Brain (organoid and tissue), 16 donors: ENCODE measurements at places on chromosomes 7 and 10.

DNA sequence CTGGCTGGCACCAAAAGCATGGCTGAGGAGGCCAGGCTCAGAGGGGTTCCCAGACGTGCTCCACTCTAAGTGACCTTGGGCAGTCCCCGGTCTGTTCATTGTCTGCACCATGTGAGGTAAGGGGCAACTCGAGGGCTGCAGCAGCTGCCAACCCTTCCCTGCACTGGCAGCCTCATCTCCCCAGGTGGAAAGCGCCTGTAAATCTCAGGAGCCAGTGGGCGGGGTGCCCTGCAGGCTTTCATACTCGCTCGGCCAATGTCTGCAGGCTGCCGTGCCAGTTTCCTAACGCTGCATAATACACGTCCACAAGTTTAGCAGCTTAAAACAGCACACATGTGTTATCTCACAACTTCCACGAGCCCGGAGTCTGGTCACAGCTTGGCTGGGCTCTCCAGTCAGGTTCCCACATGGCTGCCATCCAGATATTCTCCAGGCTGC, 12.6 kb upstream of the GDF10 start:
- DNase-seq = no peak

DNA sequence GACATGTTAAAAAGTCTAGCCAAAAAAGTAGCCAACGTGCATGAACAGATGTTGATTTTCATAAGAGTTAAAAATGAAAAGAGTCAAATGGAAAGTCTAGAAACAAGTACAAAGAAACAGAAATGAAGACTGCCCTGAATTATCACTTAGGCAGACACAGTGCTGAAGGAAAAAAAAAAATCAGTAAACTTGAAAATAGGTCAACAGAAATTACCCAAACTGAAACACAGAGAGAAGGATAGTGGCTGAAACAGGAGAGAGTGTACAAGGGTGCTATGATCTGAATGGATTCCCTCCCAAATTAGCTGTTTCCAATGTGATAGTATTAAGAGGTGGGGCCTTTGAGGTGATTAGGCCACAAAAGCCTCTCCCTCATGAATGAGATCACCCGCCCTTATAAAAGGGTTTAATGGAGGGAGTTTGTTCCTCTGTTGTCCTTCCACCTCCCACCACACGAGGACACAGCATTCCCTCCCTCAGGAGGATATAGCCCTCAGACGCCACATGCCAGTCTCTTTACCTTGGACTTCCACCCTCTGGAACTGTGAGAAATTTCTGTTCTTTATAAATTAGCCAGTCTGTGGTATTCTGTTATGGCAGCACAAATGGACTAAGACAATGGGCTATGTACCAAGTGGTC, 249.7 kb downstream of the AHR start:
- DNase-seq = no peak

DNA sequence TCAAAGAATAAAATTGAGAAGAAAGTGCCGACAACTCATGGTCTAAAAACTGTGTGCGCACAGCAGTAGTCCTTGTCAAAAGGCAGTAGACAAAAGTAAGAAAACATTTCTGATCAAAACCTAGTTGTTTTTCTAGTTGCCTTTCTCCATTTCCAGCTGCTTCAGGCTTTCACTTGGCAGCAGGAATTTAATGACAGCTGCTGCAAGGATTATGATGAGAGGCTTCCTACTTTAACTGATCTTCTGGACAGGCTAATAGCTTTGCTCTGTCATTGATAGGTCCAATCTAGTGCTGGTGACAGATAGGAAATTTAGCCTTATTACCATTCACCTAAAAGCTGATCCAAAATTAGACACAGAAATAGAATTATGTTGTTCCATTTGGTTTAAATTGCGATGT, 110.7 kb upstream of the SEMA3C start:
- DNase-seq = peak; percentile 27

DNA sequence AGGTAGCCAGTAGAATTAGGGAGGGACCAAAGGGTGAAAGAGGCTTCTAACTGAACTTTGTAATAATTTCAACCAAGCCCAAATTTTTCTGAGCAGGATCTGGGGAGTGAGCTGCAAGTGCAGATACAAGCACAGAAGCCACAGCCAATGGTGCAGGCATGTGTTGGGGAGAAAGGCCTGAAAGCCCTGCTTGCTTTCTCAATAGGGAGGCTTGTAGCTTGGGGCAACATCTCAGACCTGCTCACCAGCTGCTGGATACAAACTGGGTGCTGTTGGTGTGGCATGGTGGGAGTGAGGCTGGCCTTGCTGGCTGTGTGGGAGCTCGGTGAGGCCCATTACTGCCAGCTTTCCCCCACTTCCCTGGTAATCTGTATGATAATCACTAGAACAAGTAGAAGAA, 688.5 kb upstream of the SEMA3D start:
- DNase-seq = no peak

DNA sequence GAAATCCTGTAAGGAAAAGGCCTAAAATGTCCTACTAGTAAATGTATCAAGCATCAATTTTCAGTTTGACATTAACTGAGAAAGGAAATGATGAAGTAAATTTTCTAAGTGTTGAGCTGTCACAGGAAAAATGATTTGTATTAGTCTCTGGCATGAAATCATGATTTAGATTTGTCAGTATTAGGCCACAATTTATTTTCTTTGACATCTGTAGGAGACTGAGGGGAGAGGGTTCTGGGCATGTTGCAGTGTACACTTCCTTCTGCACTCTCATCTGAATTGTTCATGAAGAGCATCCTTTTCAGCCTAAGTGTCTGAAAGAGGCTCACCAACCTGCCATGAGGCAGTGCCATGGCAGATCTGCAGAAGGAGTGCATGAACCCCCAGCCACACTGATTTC, 15.9 kb downstream of the ADRB1 start:
- no peak for DNase-seq

DNA sequence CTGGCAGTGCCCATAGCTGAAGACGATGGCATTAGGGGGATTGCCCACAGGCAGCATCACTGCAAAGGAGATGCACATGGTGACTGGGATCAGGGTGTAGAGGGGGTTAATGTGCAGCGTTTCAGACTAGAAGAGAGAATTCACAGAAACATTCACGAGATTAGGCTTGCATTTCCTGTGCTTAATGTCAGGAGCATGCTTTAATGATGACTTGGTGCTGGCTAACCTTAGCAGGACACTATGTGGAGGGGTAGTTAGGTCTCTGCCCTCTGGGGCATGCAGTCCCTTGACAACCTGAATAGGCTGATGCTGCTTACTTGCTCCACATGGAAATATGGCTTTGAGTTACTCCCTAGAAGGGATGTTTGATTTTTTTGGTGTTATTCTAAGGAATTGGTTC, 21.8 kb downstream of the STMP1 start:
- DNase-seq = no peak

DNA sequence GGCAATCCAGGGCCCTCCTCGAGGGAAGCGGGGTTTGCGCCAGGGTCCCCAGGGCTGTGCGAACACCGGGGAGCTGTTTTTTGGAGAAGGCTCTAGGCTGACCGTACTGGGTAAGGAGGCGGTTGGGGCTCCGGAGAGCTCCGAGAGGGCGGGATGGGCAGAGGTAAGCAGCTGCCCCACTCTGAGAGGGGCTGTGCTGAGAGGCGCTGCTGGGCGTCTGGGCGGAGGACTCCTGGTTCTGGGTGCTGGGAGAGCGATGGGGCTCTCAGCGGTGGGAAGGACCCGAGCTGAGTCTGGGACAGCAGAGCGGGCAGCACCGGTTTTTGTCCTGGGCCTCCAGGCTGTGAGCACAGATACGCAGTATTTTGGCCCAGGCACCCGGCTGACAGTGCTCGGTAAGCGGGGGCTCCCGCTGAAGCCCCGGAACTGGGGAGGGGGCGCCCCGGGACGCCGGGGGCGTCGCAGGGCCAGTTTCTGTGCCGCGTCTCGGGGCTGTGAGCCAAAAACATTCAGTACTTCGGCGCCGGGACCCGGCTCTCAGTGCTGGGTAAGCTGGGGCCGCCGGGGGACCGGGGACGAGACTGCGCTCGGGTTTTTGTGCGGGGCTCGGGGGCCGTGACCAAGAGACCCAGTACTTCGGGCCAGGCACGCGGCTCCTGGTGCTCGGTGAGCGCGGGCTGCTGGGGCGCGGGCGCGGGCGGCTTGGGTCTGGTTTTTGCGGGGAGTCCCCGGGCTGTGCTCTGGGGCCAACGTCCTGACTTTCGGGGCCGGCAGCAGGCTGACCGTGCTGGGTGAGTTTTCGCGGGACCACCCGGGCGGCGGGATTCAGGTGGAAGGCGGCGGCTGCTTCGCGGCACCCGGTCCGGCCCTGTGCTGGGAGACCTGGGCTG, 26.0 kb downstream of the PRSS2 start:
- DNase-seq = no peak

- DNase-seq = no peak
Measured at GRCh38 chr10:22999942-23000341, 72.1 kb downstream of the ARMC3 start.

GRCh38 chr10:78960316-78960800, 108.4 kb upstream of the ZMIZ1 start:
- DNase-seq = peak; percentile 70

DNA sequence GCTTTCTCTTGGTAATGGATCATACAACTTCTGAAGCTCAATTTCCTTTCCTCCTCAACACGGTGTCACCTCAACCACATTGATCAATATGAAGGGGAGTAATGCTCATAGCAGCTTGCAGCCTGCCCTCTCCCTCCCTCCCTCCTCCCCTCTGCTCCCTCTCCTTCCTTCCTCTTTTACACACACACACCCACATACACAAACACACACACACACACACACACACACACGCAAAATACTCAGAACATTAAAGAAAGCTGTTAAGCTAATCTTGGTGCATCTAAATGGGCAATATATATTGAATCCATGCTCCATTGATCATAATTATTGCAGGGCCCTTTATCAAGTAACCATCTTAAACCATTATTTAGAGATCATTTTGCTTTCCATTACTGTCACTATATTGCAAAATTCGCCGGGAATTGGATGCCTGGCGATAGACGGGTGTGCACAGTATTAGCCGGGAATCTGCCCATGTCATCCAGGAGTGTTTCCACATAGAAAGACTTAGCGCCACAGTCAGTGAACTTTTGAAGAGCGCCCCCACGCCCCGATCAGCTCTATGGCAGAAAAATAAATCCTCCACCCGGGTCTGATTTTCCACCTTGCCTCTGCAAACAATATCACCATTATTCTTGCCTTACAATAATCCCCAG, 122.0 kb downstream of the PRLHR start:
- no peak for DNase-seq

DNA sequence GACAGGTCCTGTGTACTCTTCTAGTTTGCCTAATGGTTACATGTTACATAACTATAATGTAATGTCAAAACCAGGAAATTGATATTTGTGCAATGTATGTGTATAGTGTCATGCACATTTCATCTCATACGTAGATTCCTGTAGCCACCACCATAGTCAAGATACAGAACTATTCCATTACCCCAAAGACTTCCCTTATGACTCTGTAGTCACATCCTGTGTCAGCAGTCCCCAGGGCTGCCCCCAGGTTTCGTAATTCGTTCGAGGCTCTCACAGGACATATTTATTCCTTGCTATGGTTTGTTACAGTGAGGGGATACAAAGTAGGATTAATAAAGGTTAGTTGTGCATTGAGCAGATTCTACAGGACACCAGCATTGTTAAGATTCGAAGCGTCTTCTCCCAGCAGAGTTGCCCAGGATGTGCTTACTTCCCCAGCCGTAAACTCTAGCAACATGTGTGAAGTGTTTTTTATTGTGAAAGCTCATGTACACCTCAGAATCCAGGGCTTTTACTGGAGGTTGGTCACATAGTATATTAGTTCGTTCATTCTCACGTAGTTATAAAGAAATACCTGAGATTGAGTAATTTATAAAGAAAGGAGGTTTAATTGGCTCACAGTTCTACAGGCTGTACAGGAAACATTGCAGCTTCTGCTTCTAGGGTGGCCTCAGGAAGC, 18.6 kb downstream of the RABGEF1 start:
- DNase-seq = no peak

GRCh38 chr7:94067506-94067905, 63.4 kb upstream of the BET1 start:
- DNase-seq = no peak

GRCh38 chr10:26311383-26311940, 94.9 kb downstream of the GAD2 start:
- no peak for DNase-seq

DNA sequence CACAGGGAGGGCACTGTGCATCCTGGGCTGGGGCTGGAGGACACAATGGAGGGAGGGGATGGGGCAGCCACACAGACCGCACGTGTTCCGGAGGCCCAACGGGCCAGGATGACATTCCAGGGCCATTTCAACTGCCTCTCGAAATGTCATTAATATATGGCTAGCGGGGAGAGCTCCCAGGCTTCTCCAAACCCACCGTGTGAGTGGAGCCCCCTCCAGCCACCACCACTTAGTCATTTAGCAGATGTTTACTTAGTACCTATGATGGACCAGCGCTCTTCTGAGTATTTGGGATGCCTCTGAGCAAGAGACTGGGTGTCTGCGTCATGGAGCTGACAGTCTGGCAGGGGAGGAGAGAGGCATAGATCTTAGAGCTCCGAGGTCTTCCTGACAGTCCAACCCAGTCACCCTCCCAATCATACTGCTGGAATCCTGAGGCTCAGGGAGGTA, 107.3 kb downstream of the ZMIZ1 start:
- no peak for DNase-seq

DNA sequence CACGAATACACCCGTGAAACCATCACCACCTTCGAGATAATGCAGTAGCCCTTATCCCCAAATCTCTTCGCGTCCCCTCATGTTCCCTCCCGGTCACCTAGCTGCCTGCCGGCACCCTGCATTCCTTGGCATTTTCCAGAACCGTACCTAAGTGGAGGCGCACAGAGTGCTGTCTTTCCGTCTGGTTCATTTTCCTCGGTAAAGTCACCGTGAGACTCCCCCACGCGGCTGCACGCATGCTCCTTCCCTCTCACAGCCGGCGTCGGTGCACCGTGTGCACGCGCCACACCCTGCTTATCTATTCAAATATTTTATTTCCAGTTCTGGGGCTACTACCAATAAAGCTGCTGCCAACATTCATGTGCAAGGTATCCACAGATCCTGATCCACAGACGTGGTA, 65.5 kb upstream of the NKX6-2 start:
- DNase-seq = no peak

DNA sequence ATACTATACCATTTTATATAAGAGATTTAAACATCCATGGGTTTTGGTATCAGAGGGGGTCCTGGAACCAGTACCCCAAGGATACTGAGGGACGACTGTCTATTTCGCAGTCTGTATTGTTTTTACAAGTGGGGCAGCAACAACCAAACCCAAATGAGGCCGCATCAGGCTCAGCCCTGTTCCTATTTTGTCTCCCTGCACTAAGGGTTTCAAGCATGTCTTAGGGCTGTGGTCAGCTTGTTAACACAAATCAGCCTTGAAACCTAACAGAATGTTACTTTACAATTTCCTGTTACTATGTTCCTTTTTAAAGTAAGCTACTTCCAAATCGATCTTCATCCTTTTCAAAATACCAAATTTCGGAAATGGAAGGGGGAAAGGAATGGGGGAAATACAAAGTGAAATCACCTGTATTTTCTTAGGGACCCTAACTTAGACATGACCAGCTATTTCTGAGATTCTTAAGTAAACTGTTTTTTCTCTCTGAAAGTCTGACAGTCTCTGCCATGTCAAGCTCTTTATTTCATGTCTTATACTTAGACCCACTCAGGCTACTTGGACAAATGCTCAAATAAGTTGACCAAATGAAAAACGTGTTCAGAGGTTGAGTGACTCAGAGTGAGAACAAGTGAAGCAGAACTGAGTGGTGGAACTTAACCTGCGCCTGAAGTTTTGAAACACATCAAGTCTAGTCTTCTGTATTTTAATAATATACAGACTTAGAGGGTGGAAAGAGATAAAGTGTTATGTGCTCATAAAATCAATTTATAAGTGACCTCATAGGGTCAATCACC, 75.8 kb downstream of the C1GALT1 start:
- DNase-seq = no peak
